Activated naive CD4-positive, alpha-beta T cell (primary cell): ENCODE measurements at places on chromosomes 2 and 18.

GRCh38 chr2:112709703-112710102 lies 11.1 kb upstream of the NT5DC4 start:
- DNase-seq: no peak

GRCh38 chr2:195695002-195695631 lies 38.1 kb downstream of the SLC39A10 start:
- DNase-seq: no peak

DNA sequence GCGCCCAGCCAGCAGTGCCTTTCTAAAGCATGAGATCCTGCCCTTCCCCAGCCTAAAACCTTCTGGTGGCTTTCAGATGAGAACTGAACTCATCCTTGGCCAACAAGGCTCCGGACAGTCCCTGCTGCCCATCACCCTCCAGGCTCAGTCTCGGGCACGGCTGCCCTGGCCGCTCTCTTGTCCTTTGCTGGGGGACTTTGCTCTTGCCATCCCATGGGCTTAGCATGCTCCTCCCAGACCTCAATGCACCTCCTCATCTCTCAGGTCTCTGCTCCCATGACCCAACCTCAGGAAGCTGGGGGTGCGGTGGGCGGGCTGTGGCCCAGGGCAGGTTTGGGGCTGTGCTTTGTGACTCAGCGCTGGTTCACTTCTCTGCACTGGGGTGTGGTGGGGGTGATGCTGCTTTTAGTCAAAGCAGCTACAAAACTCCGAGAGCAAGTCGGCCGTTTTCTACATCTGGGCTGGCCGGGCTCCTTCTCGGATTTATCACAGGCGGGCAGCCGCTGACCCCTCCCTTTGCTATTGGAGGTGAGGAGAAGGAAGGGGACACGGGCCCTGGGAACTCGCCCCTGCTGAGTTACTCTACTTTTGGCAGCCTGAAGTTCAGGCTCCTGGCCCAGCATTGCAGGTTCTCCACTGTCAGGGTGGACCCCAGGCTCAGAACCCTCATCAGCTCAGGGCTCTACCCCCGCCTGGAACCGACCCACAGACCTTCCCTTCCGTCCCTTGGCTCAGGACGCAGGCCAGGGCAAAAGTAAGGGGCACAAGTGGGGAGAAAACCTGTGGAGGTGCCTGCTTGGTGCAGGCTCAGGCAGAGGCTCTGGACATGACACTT lies 90.6 kb upstream of the TAF1B start:
- peak; percentile 11 for DNase-seq

DNA sequence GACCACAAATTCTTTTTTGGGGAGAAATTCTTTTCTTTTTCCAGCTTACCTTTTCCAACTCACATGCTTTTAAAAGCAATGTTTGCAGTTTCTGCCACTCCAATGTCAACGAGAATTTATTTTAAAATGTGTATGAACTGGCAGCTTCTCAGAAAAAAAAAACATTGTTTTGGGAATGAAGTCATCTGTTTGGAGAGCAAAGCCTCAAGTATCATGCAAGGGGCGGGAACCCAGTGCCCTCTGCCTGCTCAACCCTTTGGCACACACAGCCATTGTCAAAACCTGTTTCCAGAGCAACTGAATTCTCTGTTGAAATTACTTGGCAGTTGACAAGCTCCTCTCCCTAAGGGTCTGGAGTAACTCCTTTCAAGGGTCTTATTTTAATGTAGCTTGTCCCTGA lies 128.5 kb downstream of the QPCT start:
- no peak for DNase-seq

DNA sequence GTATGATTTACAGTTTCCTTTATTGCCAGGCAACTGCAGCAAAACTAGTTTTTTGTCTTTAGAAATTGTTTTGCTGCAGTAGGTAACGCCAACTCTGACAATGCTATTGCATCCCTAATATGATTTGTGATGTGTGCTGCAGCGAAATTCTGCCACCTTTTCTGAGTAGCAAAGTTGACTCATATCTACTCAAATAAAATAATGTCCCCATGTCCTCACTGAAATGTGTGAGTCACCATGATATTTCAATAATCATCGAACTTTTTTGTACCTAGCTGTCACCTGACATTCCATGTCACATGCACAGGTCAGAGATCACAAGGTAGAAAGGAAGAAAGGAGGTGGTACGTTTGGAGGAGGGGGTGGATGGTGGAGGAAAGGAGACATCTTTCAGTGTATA lies 205.0 kb downstream of the RAD51AP2 start:
- no peak for DNase-seq

DNA sequence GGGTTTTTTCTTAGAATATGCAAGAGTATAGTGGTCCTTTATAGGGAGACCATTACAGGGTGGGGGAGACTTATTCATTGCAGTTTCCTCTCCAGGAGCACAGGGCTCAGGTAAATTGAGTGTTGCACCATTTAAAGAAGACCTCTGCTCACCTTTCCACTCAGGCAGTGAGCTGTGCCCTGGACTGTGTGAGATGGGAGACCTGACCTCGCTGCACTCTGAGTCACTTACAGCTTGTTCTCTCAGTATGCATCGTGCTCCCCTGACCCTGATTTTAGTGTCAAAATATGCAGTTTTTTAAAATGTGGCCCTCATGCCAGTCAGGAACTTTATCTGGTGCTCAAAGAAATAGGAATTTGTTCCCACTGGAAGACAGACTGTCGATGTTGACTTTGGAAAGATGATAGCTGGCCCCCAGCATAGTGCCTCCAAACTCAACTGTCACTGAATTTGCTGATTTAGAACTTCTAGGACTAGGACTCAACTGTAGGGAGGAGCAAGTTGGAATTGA lies 146.7 kb upstream of the EPAS1 start:
- no peak for DNase-seq

DNA sequence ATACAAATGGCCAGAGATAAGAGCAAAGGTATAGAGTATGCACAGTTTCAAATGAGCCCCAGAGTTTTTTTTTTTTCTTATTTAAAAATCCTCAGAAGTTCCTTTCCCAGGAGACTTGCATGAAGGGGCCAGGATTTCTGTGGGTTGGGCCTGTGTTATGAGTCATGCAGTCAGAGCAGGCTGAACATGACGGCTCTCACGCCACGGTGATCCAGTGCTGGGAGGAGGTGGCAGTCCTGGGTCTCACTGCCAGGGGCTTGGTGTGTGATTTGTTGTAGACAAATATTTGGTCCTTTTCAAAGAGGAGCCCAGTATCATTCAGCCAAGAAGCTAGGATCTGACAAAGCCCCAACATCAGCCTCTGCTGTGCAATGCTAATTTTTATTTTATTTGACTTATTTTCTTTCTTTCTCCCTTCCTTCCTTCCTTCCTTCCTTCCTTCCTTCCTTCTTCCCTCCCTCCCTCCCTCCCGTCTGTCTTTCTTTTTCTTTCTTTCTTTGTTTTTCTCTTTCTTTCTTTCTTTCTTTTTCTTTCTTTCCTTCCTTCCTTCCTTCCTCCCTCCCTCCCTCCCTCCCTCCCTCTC lies 10.4 kb upstream of the KCNE4 start:
- DNase-seq: no peak
